Endothelial cell (in vitro differentiated cells): ENCODE measurements at places on chromosomes 7 and 10.

- no peak for DNase-seq
Measured at GRCh38 chr10:79923669-79924068, 25.2 kb downstream of the SFTPD start.

GRCh38 chr10:15379078-15379477 lies 8.0 kb upstream of the FAM171A1 start:
- no peak for DNase-seq

- peak; percentile 25 for DNase-seq
Measured at GRCh38 chr7:129952086-129952652, 591 bp downstream of the UBE2H start.

GRCh38 chr10:99941942-99942820 lies 67.6 kb downstream of the DNMBP start:
- no peak for DNase-seq

- peak; percentile 35 for DNase-seq
Measured at GRCh38 chr10:71888623-71889387, 37.8 kb upstream of the PSAP start.

GRCh38 chr7:74684921-74685320 lies 27.4 kb downstream of the GTF2I start:
- no peak for DNase-seq

- no peak for DNase-seq
Measured at GRCh38 chr10:98244586-98244985, 23.4 kb downstream of the LOXL4 start.

DNA sequence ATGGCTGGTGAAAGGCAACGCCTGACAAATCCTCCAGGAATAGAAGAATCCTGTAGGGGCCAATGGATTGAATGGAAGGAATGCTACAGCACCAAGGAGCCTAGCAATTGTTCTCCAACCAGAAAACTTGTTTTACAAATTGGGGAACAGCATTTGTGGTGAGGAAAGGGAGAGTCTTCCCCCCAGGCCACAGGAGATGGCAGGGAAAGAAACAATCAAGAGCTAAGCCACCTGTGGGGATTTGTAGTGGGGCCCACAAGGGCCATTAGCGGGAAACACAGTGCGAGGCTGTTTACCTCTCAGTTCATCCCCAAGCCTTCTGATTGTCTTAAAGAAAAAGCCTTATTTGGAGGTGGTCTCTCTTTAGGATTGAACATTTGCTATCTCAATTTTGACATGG lies 48.5 kb upstream of the KCNMA1 start:
- DNase-seq, result no peak

DNA sequence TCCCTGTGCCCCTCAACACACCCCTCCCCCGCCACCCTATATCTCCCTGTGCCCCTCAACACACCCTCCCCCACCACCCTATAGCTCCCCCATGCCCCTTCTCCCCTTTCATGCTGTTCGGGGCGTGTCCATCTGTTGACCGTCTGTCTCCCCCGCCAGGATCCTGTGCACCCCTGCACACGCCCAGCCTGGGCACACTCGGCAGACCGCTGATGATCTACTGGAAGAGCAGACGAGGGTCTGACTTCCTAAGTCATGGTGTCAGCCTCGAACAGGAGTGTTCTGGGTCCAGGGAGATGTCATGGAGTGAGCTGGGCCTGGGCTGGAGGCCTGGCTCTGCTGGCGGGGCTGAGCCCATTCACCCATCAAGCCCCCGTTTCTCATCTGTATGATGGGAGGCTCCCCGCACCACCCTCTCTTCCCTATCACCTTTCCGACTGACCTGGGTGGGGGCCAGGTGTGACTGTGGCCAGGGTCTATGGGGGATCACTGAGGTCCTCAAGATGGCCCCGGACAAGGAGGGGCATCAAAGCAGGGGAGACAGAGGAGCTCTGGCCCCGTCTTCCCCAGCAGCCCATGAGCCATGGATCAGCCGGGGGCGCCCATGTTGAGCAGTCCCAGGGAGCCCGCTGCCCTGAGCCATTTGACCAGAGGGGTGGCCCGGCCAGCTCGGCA lies 48.3 kb downstream of the PDGFA start:
- DNase-seq, result no peak

GRCh38 chr7:36198854-36199266 lies 45.8 kb downstream of the EEPD1 start:
- no peak for DNase-seq

GRCh38 chr7:71900556-71900955 lies 511.6 kb downstream of the CALN1 start:
- no peak for DNase-seq

DNA sequence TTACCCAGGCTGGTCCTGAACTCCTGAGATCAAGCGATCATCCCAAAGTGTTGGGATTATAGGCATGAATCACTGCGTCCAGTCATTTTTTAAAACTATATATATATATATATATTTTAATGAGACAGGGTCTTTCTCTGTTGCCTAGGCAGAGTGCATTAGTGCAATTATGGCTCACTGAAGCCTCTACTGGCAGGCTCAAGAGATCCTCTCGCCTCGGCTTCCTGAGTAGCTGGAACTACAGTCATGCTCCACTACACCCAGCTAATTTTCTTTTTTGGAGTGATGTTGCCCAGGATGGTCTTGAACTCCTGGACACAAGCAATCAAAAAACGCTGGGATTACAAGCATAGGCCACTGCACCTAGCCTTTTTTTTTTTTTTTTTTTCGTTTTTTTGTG lies 55.3 kb upstream of the KAT6B start:
- no peak for DNase-seq

DNA sequence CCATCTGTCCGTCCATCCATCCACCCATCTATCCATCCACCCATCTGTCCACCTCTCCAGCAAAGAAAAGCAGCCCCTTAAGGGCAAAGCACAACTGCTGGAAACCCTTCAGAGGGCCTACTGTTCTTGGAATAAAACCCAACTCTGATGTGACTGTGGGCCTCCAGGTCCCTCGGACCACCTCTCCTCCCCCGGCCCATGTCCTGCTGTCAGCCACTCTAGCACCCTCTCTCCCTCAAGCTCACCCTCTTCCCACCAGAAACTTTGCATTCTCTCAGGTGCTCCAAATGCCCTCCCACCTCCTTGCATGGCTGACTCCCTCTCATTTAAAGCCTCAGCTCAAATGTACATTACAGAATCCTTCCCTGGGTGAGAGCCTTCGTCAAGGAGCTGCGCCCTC lies 110.3 kb downstream of the ARHGAP22 start:
- DNase-seq, result no peak

DNA sequence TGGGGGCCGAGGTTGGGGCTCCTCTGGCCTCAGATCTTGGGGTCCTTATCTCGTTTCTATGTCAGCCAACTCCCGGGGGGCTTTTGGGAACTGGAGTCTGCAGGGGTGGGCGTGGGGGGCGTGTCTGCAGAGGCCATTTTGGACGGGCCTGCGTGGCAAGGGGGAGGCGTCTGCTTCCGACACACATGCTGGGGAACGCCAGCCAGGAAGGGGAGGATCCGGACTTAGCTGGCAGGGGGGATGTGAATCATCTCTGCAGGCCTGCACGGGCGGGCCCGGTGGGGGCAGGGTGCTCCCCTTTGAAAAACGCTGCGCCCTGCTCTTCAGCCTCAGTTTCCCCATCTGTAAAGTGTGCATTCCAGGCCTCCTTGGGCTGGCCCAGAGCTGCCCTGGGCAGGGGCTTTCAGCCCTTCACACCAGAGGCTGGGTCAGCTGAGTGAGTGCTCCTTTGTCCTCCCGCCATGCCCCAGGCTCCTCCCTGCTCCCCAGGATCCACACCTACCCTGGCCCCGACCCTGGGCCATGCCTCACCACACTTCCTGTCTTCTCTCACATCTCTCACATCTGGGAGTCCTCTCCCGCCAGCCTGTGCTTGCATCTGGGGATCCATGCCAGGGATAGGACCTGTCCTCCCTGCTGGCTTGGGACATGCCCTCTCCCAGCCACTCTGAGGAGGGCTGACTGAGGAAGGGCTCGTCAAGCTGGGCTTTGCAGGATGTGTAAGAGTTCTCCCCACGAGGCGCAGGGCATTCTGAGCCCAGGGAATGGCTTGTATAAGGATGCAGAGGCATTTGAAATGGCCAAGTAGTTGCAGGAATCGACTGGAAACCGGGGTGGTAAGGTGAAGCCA lies 172.6 kb upstream of the TNRC18 start:
- peak; percentile 66 for DNase-seq

GRCh38 chr7:90412458-90413184 lies 9.4 kb downstream of the CLDN12 start:
- peak; percentile 22 for DNase-seq

DNA sequence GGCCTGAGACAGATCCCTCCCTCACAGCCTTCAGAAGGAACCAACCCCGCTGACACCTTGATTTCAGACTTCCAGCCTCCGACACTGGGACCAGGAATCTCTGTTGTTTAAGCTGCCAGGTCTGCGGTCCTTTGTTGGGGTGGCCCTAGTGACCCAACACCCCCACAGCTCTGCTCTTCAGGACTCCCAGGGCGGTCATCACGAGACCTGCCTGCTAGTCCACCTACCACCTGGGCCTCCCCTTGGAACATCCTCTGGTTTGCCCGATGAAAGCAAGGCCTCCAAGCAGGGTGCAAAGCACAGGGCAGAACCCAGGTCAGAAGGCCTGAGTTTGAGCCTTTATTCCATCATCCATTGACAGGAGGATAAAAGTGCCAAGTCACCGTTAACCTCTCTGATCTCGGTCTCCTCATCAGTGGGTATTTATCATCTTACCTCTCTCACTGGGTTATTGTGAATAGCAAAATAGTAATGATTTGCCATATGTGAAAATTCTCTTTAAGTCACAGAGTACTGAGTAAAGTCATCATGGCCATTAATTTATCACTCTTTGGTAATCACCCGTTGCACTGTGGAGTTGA lies 16.9 kb upstream of the SMARCD3 start:
- no peak for DNase-seq

GRCh38 chr10:123038782-123039631 lies 30.2 kb downstream of the ACADSB start:
- DNase-seq, result peak; percentile 12

DNA sequence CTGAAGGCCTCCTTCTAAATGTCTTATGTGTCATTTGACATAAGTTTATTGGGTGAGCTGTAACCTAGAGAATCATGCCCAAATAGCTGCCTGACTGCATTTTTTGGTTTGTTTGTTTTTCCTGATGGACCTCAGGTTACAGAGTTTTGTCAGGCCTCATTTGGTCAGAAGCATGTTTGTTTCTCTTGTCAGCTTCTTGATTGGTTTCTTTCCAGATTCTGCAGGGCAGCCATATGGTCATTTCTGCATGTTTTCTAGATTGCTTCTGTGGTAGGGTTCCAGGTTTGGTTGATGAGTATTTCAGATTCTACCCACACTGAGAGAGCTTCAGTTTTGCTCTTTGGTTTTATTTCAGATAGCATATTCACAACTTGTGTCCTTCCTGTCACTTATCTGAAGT lies 28.0 kb downstream of the GLCCI1 start:
- no peak for DNase-seq

DNA sequence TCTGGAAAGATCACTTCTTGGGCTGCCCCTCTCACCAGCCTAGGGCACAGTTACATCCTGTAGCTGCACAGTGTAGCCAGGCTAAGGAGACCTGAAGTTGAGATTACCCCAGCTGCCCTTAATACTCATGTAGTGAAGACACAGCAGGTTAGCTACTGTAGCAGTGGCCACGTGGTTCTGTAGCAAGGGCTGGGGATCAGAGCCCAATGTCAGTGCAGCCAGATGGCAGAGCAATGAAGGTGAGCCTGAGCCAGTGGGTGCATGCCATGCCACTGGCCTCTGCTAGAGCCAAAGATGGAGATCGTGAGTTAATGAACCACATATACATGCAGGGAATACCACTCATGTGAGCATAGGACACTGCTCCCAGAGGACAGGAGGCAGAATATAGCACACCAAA lies 15.5 kb downstream of the AMPH start:
- DNase-seq, result no peak

DNA sequence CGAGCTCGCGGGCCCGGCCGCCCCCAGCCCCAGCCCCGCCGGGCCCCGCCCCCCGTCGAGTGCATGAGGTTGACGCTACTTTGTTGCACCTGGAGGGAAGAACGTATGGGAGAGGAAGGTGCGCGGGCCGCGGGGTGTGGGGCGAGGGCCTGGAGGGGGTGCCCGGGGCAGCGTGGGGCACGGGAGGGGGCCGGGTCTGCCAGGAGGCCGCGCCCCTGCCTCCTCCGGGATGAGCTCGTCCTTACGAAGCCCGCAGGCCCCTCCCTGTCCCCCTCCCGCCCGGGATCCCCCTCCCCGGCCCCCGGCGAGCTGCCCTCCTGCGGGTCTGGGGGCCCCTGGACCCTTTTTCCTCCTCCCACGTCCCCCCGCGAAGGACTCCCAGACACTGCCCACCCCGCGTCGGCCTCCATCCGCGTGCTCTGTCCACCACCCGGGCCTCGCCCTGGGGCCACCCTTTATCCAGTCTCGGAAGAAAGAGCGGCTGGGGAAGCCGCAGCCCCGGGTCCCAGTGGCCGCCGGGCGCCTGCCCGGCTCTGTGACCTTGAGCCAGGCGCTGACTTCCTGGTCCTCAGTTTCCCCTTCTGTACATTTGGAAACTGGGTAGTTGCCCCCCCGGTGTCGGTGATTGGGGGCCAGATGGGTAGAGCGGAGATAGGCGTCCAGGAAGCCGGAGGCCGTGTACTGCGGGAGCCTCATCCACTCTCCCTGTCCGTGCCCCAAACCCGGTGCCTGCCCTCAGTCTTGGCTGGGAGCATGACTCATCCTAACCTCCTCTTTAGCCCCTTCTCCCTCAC lies 521 bp downstream of the LIMK1 start:
- peak; percentile 42 for DNase-seq

GRCh38 chr10:36766415-36766810 lies 359.0 kb upstream of the ANKRD30A start:
- DNase-seq, result no peak

GRCh38 chr10:43091846-43092245 lies 15.0 kb downstream of the RET start:
- no peak for DNase-seq

GRCh38 chr10:4635883-4636282 lies 190.1 kb upstream of the AKR1E2 start:
- no peak for DNase-seq

DNA sequence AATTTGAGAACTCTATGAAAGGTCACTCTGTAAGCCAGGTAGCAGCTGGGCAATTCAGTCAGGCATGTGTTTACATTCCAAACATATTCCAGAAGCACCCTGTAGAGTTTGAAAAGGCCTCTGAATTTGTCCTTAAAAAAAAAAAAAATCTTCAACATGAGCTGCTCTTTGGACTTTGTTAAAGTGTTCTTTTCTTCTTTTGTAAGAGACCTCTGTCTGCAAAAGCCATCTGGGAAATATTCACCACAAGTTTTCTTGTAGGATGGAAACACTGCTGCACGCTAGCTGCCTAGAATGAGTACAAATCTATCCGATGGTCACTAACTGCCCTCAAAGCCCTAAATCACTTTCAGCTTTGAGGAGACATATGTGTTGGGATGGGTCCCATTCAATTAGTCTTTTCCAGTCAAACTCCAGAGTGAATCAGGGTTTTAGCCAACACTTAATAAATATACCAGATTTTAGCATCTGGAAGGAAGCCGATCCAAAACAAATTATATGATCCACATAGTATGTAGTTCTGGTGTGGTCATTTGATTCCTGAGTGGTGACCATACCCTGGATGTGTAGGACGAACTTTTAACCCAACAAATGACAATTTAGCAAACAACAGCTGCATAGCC lies 85.9 kb downstream of the CD36 start:
- DNase-seq, result no peak

- no peak for DNase-seq
Measured at GRCh38 chr10:117865945-117866344, 180.8 kb downstream of the RAB11FIP2 start.

GRCh38 chr10:61942604-61943461 lies 41.3 kb downstream of the ARID5B start:
- no peak for DNase-seq
